Brain pericyte (primary cell): ENCODE measurements at places on chromosomes 1 and 21.

DNA sequence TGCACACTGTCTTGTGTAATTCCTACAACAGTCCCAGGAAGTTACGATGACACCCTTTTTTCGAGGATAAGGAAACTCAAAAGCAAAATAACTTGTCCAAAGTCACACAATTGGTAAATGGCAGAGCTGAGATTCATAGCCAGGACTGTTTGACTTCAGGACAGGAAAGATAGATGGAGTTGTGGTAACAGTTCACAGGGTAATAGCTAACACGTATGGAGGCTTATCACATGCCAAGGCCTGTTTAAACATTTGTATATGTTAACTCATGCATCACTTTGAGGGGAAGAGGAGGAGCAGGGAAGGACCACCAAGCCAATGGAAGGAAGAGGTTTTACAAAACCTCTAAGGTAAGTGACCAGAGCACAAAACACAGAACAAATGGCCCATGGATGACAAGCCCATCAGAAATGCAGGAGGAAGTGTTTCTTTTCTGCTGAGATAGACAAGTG is 2.8 kb downstream of the DHCR24 start:
- no peak for DNase-seq

DNA sequence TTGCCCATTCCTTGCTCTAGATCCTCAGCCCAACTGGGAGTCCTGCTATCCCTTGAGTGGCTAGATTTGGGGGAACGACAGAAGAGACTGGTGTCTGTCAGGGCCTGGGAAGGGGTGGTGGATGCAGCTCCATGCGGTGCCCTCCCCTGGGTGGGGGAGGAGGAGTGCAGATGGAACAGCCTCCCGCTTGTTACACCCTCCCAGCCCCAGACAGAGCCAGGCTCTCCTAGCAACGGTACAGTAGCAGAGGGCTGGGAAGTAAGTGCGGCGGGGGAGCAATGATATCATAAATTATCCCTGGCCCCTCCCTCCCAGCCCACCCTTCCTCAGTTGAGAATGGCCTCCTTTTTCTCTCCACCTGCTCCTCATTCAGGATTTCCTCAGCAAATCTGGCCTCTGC is 37.2 kb downstream of the RHBG start:
- DNase-seq, result no peak

GRCh38 chr1:161486806-161487741 is 18.2 kb upstream of the FCGR2A start:
- no peak for DNase-seq

GRCh38 chr1:116334868-116335635 is 38.0 kb upstream of the ATP1A1 start:
- no peak for DNase-seq

DNA sequence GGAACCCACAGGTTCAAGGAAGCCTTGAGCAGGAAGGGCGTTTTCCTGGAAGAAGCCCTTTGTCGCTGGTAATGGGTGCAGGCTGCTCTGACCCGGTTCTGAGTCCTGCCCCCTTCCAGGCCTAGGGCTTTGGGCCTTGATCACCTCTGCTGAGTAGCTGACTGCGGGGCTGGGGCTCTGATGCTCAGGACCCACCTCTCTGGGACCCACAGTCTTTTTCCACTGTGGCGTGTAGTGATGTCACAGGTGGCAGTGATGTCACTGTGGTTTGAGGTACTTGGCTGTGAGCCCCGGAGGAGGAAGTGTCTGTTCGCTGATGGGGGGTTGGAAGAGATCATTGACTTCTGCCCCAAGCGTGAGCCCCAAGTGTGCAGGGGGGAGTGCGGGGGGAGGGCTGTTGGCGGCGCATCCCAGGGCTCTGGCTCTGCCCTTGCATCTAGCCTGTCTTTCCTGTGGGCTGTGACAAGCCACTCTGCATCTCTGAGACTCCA is 6.9 kb downstream of the TNFRSF1B start:
- DNase-seq, result no peak

DNA sequence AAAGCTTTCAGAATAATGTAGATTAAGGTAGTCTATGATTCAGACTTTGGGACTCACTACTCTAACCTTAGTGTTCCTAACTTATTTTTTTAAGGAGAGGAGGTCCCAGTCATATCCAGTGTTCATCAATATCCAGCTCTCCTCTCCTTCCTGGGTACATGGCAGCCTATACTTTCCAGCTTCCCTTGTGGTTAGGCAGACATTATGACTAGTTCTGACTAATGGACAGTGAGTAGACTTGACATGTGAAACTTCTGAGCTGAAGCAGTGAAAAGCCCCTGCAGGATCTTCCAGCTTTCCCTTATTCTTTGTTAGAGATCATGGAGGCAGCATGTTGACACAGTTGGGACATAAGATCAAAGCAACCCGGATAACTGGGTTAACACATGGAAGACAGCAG is 144.2 kb downstream of the PTPRU start:
- DNase-seq, result no peak

- no peak for DNase-seq
Observed at GRCh38 chr1:80392529-80392928, 1386.0 kb upstream of the ADGRL4 start.

GRCh38 chr1:169511316-169512005 is 25.7 kb upstream of the SLC19A2 start:
- DNase-seq, result no peak

- no peak for DNase-seq
Observed at GRCh38 chr1:50666849-50667248, 243.6 kb upstream of the DMRTA2 start.

- no peak for DNase-seq
Observed at GRCh38 chr1:3676581-3677470, 24.5 kb downstream of the TP73 start.

DNA sequence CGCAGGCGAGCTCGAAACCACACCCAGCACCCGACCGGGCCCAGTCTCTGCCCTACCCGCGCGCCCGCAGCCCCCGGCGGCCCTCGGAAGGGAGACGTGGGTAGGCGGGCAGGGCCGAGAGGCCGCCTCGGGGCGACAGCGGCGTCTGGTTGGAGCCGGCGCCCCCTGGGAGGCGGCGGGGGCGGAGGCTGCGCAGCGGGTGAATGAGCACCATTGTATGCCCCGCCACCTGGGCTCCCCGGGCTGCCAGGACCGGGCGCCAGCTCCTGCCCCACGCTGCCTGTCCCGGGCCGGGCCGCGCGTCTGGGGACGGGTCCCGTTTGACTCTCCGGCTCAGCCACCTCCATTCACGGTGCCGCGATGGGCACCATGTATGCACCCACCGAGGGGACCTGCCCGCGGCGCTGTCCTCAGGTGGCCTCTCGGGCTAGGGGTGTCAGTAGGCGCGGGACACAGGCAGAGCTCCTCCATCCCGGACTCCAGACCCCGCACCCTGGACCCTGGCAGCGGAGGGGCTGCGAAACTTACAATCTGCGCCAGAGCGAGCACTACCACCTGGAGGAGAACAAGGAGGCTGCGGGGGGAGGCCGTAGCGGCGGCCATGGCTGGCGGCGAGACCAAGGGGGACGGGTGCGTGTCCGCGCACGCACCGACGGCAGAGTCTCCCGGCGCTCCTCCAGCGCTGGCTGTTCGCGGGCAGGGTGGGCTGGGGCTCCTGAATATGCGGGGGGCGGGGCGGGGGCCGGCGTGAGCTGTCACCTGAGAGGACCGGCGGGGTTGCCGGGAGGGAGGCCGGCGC is at the start of gene COL9A2:
Gene COL9A2 (minus strand): TSS at position 692 of the 799 bp plus-strand sequence. CDS start 89 bp downstream, at position 603.
- DNase-seq, result no peak

- no peak for DNase-seq
Observed at GRCh38 chr1:228003461-228004330, 3.1 kb upstream of the WNT3A start.

DNA sequence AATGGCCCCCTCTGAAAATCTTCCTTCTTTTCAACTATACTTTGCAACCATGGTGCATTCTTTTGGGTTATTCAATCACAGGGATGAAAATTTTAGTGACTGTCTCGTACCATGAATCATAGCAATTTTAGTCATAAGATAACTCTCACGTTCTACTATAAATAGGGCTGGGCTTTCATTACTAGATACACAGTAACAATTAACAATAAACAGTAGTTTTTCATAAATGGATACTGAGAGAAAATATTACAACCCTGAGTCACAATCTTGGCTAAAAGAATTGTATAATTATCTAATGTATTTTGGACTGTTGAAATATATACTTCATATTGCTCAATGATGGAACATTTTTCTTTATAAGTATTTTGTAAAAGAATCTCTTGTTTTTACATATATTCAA is 96.1 kb downstream of the TEX35 start:
- DNase-seq, result no peak

- no peak for DNase-seq
Observed at GRCh38 chr1:39088658-39089057, 62.5 kb downstream of the NDUFS5 start.

- no peak for DNase-seq
Observed at GRCh38 chr1:152461544-152461943, 47.5 kb upstream of the CRNN start.

DNA sequence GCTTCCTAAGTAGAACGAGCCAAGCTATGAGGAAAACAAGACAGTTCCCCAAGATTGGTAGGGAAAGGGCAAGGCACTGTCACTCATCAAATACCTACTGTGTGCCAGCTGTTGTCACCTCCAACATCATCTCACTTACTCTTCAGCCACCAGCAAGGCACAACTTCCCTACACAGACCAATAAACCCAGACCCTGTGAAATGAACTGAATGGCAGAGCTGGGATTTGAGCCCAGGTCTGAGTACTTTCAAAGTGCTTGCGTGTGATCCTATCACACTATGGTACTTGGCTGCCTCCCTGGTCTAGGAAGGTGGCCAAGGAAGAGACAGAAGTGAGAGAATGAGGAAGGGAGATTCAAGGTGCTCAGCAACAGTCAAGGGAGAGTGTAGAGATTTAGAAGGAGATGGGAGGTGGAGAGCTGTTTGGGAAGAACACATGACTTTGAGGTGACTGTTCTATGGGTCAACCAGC is 16.7 kb upstream of the TRIM63 start:
- DNase-seq, result no peak

GRCh38 chr1:48858200-48858920 is 81.7 kb upstream of the BEND5 start:
- no peak for DNase-seq
